ENCODE measurements at places on chromosomes 11 and 22.

- no peak for DNase-seq
These were observed 92.8 kb downstream of the BRD1 start for GRCh38 chr22:49734882-49735281.

DNA sequence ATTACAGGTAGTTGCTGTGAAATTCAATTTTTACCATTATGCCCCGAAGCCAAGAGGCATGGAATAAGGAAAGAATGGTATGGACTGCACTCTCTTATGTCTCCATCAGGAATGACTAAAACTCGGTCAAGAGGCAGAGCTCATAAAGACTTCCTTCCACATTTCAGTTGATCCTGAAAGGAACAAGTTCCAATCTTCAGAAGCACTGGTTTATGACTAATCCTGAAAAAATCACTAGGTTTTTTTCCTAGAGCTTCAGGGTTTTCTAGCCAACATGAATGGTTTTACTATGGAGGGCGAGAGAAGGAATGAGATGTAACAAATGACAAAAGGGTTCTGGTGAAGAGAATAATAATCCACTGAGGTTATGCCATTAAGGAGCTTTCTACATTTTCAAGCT lies 832.2 kb downstream of the NTM start:
- peak; percentile 70 for DNase-seq

DNA sequence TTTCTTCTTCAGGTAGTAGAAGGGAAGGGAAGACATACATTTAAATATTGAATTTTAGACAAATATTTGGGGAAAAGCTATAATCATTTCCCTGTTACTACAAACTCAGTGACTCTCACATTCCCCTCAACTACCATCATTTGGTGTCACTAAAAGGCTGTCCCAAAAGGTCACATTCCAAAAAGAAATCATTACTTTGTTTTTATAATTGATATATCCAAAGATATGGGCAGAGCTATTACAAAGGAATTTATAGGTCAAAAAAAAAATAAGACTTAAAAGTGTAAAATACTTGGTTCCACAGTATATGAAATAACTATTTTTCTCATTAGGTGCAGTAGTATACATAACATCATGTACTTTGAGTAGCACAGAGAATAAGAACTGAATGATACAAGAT lies 751.4 kb downstream of the KCNA4 start:
- no peak for DNase-seq

GRCh38 chr11:40027720-40028119 lies 1431.7 kb downstream of the LRRC4C start:
- DNase-seq, result no peak

DNA sequence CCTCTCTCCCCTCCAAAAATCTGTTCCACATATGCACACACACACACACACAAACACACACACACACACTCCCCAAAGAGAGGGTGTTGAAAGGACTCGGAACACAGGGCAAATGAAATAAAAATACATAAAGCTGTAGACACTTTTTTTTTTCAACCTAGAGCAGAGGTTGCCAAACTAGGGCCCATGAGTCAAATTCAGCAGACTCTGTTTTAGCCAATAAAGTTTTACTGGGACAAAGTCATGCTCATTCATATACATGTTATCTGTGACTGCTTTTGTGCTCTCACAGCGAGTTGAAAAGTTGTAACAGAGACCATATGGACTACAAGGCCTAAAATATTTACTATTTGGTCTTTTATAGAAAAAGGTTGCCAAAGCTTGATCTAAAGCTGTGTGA lies 8.9 kb downstream of the IMMP1L start:
- DNase-seq, result peak; percentile 1

DNA sequence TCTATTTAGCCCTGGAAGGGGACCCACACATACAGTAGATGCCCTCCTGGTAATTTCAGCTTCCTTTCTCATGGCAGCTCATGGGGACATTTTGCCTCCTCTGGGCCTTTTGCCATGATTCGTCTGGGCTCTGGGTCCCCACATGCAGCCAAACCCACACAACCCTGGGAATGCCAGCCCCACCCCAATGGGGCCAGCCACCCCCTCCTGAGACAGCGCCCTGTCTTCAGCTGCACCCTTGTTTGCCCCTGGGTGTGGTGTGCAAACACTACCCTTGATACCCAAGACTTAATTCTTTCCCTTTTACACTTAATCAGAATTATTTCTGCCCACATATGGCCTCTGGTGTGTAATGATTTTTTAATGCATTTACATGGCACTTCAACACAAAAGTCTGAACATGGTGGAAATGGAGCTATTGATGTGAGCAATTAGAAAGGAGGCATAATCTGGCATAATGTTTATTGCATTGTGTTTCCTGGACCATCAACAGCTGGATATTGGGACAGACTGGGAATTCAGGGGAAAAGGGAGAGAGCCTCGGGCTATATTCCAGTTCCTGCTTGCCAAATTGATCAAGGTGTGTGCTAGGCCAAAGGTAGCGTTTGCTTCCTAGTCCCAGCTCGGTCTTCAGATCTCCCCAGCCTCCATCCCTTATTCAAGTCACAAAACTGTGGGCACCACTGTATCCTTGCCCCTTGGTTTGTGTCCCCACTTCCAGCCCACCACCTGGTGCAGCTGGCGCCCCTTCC lies 85.0 kb upstream of the ANO1 start:
- no peak for DNase-seq

- no peak for DNase-seq
These were observed 2.8 kb upstream of the SIPA1 start for GRCh38 chr11:65634905-65635731.

- DNase-seq, result no peak
These were observed 30.2 kb upstream of the TMPRSS5 start for GRCh38 chr11:113736323-113736722.

DNA sequence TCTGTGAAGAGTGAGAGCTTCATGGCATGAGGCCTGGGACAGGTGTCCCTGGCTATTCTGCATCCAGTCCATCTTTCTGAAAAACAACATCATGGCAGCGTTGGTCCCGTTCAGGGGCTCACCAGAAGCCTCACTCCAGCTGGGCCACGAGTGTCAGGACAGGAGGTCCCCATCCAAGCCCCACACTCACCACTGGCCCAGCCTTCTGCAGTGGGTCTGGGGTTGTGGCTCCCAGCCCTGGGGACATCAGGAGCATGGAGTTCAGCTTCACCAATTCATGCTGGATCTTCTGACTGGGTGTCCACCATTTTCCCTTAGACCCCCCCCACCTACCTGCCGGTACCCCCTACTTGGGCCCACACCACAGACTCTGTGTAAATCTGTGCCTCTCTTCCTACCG lies 400.3 kb downstream of the BRD1 start:
- no peak for DNase-seq

GRCh38 chr11:13378316-13378715 lies 84.7 kb downstream of the BTBD10 start:
- peak; percentile 24 for DNase-seq

DNA sequence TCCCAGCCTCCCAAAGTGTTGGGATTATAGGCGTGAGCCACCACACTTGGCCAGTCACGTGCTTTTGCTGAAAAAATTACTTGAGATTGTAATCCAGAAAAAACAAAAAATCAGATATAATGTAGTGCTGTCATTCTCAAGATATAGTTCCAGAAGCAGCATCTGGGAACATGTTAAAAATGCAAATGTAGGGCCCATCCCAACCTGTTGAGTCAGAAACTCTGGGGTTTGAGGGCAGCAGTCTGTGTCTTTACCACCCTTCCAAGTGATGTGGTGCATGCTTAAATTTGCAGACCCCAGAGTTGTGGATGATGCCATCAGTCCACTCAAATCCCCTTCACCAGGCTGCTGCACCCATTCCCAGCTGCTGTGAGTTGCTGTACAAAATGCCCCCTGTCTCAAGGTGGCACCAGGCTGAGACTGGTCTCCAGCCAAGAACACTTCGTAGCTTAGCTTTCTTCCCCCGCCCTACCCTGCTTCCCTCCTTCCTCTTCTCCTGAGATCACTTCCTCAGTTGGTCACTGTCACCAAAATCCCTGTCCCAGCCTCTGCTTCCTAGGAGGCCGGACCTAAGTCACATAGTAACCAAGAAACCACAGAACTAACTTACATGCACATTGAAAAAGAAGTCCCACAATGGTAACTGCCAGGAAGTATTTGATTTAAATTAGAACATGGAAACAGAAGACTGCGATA lies 18.2 kb upstream of the ARRB1 start:
- no peak for DNase-seq

DNA sequence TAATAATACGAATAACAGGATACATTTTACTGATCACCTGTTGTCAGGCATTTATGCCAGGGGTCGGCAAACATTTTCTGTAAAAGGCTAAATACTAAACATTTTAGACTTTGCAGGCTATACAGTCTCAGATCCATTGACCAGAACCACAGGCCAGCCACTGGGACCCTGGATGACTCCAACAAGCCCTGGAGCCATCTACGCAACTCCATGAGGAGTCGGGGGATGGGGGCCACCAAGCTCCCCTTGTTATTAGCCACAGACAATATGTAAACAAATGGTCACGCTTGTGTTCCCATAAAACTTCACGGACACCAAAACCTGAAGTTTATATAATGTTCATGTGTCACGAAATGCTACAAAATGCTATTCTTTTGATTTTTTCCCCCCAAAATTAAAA lies 54.4 kb upstream of the EMID1 start:
- DNase-seq, result no peak

- DNase-seq, result no peak
These were observed 36.8 kb downstream of the BRD1 start for GRCh38 chr22:49790912-49791311.

- DNase-seq, result no peak
These were observed 104.1 kb downstream of the BRD1 start for GRCh38 chr22:49723478-49724029.

GRCh38 chr11:92457250-92457649 lies 232.6 kb downstream of the FAT3 start:
- peak; percentile 52 for DNase-seq

- no peak for DNase-seq
These were observed 76.4 kb upstream of the PRODH start for GRCh38 chr22:19012308-19012986.

- DNase-seq, result peak; percentile 85
These were observed 31.4 kb downstream of the PISD start for GRCh38 chr22:31630331-31631329.

- no peak for DNase-seq
These were observed 82.8 kb upstream of the HMGXB4 start for GRCh38 chr22:35174401-35175038.

- no peak for DNase-seq
These were observed 3.8 kb upstream of the MS4A13 start for GRCh38 chr11:60511393-60511792.

All from EH (cell line).